Amniotic epithelial cell (primary cell): ENCODE measurements at places on chromosomes 13 and 19.

DNA sequence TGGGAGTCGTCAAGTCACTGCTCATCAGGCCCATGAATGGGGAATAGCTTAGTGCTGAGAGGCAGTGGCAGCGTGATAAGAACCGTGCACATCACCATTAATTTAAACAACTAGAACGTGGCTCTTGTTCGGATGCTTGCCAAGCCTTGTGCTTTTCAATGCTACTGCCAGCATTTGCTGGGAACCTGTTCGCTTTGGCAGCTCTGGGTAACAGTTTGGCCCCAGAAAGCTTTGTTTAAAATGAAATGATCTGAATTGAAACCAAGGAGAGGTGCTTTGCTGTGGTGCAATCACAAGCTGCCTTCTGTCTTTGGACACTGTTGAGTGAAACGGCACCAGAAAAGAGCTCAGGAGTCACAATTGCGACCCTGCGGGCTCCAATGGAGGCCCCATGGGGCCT is 53.5 kb upstream of the OLFM4 start:
- no peak for DNase-seq

GRCh38 chr19:14167576-14168138 is 31.3 kb upstream of the ASF1B start:
- no peak for DNase-seq

GRCh38 chr19:4557971-4558941 is 1.2 kb downstream of the SEMA6B start:
- DNase-seq = no peak

DNA sequence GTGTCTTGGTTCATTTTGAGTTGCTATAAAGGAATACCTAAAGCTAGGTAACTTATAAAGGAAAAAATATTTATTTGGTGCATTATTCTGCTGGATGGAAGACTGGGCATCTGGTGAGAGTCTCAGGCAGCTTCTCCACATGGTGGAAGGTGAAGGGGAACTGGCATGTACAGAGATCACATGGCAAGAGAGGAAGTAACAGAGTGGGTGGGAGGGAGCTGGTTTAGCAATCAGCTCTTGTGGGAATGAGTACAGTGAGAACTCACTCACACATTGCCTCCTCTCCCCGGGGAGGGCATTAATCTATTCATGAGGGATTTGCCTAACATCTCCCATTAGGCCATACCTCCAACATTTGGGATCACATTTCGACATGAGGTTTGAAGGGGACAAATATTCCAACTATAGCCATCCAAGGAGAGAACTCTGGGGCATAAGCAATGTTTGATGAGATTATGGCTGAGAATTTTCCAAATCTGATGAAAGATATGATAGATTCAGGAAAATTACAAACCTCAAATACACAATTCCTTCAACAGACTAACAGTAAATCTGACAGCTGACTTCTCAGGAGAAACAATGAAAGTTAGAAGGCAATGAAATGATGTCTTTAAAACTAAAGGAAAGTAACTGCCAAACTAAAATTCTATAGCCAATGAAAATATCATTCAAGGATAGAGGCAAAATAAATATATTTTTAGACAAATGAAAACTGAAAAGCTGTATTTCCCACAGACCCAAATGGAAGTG is 52.5 kb downstream of the MTUS2 start:
- peak; percentile 1 for DNase-seq

DNA sequence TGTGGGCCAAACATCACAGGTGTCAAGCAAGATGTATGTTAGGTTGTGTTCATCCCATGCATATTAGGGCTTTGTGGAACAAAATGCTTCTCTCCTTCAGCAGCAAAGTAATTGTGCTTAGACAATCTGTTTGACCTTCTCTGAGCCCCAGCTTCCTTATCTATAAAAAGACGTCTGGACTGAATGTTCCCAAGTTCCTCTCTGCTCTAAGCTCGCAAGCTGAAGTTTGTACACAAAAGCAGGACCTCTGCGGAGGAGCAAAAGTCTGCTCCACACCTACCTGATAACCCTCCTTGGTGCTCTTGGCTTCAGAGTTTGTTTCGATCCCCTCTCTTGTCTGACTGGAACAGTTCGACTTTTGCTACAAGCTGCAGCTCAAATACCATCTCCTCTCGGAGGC is 95.7 kb upstream of the UBL3 start:
- DNase-seq = peak; percentile 30

GRCh38 chr19:41861116-41861768 is 1.2 kb downstream of the RPS19 start:
- DNase-seq = no peak

DNA sequence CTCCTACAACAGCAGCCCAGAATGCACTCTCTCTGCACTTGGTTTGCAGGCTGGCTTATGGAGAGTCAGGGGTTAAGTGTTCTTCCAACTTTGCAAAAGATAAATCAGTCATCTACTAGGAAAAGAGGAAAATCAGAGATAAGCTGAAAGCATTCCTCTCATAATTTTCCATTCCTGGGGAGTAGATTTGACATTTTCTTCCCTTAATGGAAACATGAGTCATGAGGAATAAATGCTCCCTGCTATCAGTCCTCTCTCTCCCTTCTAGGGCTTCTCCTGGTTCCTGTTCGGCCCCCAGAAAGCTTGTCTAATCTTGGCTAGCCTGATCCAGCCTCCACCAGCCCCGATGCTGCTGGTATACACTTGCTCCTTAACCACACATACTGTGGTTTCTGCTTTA is 28.4 kb upstream of the ENOX1 start:
- peak; percentile 96 for DNase-seq

GRCh38 chr19:45947926-45948325 is 25.7 kb downstream of the NOVA2 start:
- peak; percentile 44 for DNase-seq

- peak; percentile 2 for DNase-seq
These were observed 464.6 kb downstream of the PCDH9 start for GRCh38 chr13:66765559-66765958.

- DNase-seq = no peak
These were observed 10.0 kb downstream of the CALM3 start for GRCh38 chr19:46610851-46611770.

- DNase-seq = peak; percentile 80
These were observed 739.1 kb downstream of the GPC5 start for GRCh38 chr13:92137520-92137919.

- peak; percentile 82 for DNase-seq
These were observed 19.8 kb downstream of the STK24 start for GRCh38 chr13:98556968-98557631.

DNA sequence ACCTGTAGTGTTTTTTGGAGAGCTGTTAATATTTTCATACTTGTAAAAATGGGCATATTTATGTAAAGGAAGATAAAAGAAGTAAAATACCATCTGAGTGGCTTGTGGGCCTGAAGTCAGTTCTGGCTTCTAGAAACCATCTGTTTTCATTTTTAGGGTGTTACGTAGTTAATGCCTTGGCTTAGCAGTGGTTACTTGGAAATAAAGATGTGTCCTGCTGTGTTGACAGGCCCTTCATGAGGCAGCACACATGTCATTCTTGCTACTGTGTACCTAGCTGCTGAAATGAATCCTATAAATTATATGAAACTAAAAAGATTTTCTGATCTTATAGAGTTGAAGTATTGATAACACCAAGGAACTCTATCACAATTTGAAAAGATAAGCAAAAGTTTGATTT is 16.0 kb downstream of the ILF3 start:
- DNase-seq = no peak

DNA sequence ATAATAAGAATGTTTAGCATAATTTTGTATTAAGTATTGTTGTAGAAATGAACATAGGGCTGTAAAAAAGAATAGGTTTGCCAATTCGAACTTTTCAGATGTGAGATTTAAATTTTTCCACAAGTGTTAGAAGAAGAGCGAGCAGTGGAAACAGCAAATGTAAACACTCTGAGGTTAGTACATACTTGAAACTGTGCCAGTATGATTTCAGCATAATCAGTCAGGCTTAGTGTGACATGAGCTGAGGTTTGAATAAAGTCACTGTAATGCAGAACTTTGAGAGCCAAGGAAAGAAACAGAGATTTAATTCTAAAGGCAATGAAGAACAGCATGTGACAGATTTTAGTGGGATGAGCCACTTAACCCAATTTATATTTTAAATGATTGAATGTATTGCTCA is 2166.4 kb downstream of the PCDH9 start:
- peak; percentile 84 for DNase-seq

DNA sequence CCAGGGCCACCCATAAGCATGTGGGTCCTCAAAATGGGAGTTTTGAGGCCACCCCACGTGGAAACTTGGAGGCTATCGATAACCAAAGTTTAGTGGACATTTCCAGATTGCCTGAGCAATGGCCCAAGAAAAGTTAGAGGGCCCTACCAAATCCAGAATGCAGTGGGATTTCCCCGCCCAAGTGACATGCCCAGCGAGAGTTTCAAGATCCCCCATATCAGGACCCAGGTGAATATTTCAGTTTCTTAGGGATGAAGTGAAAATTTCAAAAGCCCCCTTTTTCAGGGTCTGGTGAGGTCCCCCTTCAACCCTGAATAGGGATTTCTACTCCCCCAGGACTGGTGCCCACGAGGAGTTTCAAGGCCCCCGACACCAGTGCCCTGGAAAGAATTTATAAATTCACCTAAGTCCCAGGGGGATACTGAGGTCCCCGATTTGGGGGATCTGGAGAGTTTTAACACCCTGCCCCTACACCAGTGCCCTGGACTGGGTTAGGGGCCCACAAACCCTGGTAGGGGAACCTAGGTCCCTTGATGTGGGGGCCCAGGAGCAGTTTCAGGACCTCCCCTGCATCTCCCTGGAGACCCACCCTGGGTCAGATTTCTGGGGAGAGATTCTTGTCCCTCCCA is 695 bp downstream of the BST2 start:
- DNase-seq = no peak

DNA sequence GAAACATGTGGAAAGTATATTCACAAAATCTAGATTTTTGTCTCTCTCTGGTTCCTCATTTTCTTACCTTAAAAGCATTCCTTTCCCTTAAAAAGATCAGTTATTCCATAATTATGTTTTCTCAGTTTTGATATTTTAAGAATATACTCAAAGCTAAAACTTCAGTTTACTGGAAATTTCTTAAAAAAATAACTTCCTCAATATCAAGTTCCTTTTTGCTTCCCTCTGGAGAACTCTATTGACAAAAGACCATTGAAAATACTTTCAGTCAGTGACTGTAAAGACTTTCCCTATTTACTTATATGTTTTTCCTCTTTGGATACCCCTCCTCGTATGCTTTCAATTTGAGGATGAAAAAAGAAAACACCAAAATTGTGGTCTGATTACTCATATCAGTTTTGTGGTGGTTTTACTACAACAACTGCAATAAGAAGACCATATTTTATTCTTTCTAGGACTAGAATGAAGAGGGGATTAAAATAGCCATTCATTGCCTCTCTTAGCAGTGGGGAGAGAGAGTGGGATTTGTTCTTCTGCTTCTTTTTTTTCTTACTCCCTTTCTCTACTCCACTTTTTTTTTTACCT is 113.2 kb downstream of the ESD start:
- peak; percentile 53 for DNase-seq

DNA sequence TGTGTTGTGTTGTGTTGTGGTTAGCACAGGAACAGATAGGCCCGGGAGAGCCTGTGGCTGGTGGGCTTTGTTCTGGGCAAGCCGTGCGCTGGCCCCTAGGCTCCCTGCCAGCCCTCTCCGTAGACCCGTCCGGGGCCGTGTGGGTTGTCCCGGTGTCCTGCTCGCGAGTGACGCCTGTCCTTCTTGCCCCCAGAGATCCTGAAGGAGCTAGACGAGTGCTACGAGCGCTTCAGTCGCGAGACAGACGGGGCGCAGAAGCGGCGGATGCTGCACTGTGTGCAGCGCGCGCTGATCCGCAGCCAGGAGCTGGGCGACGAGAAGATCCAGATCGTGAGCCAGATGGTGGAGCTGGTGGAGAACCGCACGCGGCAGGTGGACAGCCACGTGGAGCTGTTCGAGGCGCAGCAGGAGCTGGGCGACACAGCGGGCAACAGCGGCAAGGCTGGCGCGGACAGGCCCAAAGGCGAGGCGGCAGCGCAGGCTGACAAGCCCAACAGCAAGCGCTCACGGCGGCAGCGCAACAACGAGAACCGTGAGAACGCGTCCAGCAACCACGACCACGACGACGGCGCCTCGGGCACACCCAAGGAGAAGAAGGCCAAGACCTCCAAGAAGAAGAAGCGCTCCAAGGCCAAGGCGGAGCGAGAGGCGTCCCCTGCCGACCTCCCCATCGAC is 5.7 kb downstream of the ING1 start:
- DNase-seq = no peak

- peak; percentile 61 for DNase-seq
These were observed 100.1 kb upstream of the CLDN10 start for GRCh38 chr13:95452375-95452774.

DNA sequence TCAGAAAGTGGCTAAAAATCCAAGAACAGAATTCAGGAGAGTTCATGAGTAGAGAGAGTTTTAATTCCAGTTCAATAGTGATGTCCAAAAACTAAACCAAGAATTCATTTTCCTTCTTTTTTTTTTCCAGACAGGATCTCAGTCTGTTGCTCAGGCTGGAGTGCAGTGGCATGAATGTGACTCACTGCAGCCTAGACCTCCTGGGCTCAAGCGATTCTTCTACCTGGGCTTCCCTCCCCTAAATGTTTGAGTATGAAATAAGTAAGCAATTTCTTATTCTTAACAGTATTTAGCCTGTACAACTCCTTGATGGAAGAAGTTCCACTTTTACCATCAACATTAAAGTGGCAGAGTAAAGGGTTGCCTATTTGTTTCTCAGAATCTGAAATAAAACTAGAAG is 3.8 kb downstream of the COMMD6 start:
- DNase-seq = no peak

- no peak for DNase-seq
These were observed 138.1 kb downstream of the LACC1 start for GRCh38 chr13:44017756-44018309.

DNA sequence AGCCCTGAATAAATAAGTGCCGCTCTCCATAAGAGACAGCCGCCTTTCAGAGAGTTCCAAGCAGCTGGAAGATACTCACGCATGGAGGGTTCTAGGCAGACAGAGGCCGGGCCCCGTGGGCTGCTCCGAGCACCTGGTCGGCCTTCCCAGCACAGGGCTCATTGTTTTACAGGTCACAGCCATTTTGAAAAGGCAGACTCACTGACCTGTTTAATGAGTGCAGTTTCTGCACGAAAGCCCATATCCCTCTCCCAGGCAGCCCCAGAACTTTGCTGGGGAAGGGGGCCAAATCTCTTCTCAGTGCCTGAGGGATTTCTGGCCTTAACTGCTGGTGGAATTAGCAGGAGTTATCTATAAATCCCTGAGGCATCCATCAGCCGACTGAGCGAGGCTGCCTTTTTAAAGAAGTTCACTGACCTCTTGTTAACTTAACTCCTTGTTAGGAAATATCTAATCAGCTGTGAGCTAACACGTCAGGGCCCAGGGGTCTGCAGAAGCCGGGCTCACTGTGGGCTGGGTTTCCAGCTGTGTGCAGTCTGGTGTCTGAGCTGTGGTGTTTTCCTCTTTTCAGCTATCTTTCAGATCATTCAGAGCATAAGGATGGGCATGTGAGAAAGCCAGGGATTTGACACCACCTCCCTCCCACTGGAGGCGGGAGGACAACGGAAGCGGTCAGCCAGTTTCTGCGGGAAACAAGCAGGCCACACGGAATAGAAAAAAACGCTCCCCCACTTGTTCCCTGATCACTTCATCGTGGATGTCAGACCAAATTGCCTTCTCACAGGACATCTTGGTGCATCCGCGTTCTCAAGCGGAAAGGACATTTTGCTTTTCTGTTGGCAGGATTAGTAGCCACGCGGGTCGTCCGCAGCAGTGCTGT is 23.3 kb downstream of the SERP2 start:
- peak; percentile 94 for DNase-seq

GRCh38 chr13:71906448-71906847 is 39.4 kb upstream of the DACH1 start:
- DNase-seq = no peak

- no peak for DNase-seq
These were observed 650.1 kb downstream of the FGF9 start for GRCh38 chr13:22320991-22321390.
